Smooth muscle cell of the umbilical artery (primary cell): ENCODE measurements at places on chromosomes 2 and 18. TPM values are rescaled to one million over a fixed set of nuclear protein-coding genes. Genes with fewer than 3 reads are reported as not detected.

ANKRD62 gene
- not detected in 2 replicates for total RNA-seq

SERPINB3 gene
- total RNA-seq = not detected in 2 replicates

MPHOSPH10 gene
- total RNA-seq = 20.8 and 27.9 TPM in 2 replicates

ALPG gene
- not detected in 2 replicates for total RNA-seq

ZC3H6 gene
- 5.9 and 6.7 TPM in 2 replicates for total RNA-seq

SCG2 gene
- 1.2 and 12.5 TPM in 2 replicates for total RNA-seq

GALNT14 gene
- under 0.01 and 2.3 TPM in 2 replicates for total RNA-seq

BOLL gene
- not detected in 2 replicates for total RNA-seq

NEB gene
- 1.2 and 1.5 TPM in 2 replicates for total RNA-seq

UPP2 gene
- not detected in 2 replicates for total RNA-seq

UGT1A1 gene
- not detected in 2 replicates for total RNA-seq

TUBA4B gene
- total RNA-seq = not detected in 2 replicates

CROCC2 gene
- total RNA-seq = not detected in 2 replicates

TSN gene
- total RNA-seq = 45.7 and 49.1 TPM in 2 replicates

TUBA3D gene
- total RNA-seq = not detected in 2 replicates

MARCHF4 gene
- total RNA-seq = 1.5 and 10.8 TPM in 2 replicates

IL36A gene
- not detected in 2 replicates for total RNA-seq

CABYR gene
- total RNA-seq = 4.5 and 5.8 TPM in 2 replicates

MIB1 gene
- total RNA-seq = 71.0 and 87.6 TPM in 2 replicates

ABCG5 gene
- not detected in 2 replicates for total RNA-seq

ACOXL gene
- total RNA-seq = not detected in 2 replicates

HOXD12 gene
- total RNA-seq = not detected in 2 replicates

ANKRD23 gene
- total RNA-seq = 1.2 and 1.7 TPM in 2 replicates

CNGA3 gene
- 0.05 TPM in 1 of 2 replicates, not detected in the other for total RNA-seq
